GOT3 (cell line): ENCODE measurements at places on chromosomes 13 and 19.
A peak's percentile ranks its signal among the peaks of the same experiment; 100 is the strongest.

GRCh38 chr19:17348700-17349099, 11.3 kb downstream of the GTPBP3 start:
- peak; percentile 12 for DNase-seq

DNA sequence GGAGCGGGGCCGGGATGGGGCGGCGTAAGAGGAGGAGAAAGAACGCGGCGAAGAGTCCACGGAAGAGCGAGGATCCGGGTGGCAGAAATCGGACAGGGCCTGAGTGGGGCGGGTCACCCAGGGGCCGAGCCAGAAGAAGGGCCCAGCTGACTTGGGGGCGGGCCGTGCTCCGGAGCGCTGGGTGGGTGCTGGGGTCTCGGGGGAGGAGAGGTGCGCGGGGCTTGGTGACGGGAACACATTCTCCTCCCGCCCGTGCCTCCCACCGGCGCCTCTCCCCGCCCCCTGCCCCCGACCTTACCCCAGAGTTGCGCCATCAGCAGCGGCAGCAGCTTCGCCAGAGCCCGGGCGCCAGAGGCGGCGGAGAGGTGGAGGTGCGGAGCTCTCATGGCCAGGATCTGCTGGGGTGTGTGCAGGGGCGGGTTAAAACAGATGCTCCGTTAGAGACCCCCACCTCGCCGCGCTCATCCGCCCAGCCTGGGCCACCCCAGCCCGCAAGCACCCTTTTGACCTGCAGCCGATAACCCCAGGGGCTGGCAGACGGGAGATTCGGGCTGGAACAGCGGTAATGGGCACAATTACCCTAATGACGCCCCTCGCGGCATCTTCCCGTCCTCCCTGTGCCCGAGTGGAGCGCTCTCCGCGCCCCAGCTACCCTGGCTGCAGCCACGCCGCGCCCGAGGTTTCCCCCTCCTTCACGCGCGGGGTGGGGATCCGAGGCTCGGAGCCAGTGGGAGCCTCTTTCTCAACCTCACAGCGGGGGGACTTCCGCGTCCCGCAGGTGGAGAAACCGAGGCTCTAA, 565 bp downstream of the KLK10 start:
- DNase-seq, result no peak

DNA sequence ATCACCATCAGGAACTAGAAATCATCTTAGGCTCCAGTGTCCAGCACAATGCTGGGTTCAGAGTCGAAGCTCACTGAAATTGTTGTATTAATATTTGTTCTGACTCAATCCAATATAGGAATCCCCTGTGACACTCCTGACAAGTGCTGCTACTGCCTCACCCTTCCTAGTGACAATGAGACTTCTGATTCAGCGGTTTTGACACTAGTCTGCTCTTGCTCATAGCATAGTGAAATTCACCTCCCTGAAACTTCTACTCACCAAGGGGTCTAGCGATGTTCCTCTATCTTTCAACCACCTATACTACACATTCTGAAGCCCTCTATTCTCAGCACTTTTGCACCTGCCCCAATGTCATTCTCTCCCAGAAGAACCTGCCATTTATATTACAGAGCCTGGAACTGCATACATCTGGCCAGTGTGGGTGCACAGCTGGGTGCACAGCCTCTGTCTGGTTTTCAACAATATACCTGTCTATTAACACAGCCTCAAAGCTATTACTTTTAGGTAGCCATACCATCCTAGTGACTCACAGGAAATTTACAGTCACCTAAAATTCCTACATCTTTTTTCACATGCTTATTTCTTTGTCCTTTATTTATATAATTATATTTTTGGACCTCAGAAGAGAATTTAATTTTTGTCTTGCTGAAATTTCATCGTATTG, 88.3 kb downstream of the DOCK9 start:
- no peak for DNase-seq

DNA sequence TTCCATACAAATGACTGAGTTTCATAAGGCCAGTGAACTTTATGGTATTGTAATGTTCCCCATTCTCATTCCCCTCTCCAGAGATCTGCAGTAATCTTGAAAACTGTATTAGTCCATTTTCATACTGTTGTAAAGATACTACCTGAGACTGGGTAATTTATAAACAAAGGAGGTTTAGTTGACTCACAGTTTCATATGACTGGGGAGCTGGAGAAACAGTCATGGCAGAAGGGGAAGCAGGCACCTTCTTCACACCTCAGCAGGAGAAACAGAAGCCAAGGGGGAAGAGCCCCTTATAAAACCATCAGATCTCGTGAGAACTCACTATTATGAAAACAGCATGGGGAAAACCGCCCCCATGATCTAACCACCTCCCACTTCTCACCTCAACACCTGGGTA, 318.7 kb upstream of the KLF12 start:
- DNase-seq, result no peak

DNA sequence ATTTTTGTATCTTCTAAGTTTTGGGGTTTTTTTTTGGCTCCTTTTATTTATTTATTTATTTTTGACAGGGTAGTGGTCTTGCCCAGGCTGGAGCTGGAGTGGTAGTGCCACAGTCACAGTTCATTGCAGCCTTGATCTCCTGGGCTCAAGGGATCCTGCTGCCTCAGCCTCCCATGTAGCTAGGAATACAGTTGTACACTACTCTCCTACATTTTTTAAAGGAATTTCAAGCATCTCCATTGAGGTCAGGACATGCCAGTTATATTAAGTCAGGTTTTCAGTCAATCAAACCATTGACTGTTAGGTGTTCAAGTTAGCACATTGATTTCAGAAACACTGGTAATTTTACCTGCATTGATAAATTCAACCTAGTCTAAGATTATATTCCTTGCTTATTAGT, 480.5 kb upstream of the SPRY2 start:
- DNase-seq, result no peak
